T-cell (primary cell): ENCODE measurements at places on chromosomes 2 and 18. TPM values are rescaled to one million over a fixed set of nuclear protein-coding genes. Genes with fewer than 3 reads are reported as not detected.

SERPINB10 gene
- total RNA-seq: not detected

GRCh38 chr2:72889991-72890390, 2.8 kb downstream of the SPR start:
- peaks cover 11% of the 10 kb centered on the region for H3K27me3 ChIP-seq
- H3K4me3 ChIP-seq: no peak overlapping the region
- H3K27ac ChIP-seq: no peak overlapping the region
- no peaks in the 10 kb centered on the region for H3K4me1 ChIP-seq

- no peaks in the 10 kb centered on the region for H3K27me3 ChIP-seq
- H3K4me3 ChIP-seq: no peak overlapping the region
- H3K36me3 ChIP-seq: peaks cover 4% of the 10 kb centered on the region
Observed at GRCh38 chr2:143451642-143452281, 322.5 kb downstream of the ARHGAP15 start.

CYS1 gene
- total RNA-seq: not detected

DNA sequence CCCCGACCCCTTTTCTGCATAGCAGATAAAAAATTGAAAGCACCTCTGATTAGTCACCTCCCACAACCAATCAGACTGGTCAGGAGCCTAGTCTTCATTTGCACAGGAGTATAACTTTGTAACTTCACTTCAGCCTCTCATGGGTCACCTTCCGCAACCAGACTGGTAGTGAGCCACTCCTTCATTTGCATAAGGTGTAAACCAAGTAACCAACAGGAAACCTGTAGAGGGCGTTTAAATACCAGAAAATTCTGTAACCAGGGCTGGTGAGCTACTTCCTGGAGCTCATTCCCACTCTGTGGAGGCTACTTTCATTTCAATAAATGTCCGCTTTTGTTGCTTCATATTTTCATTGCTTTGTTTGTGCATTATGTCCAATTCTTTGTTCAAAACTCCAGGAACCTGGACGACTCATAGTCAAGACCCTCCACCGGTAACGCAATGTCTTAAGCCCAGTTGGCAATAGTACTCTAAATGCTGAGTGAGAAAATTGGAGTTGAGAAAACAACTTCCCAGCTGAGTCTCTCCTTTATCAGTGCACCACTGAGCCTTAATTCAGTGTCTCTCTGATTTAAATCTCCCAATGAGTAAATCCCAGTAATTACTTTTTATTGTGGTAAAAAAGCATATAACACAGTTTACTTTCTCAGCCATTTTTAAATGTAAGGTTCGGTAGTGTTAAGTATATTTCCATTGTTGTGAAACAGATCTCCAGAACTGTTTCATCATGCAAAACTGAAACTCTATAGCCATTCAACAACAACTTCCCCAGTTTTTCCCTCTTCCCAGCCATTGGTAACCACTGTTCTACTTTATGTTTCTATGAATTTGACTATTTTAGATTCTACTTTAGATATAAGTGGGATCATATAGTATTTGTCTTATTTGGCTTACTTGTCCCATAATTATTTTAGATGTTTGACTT, 392.7 kb upstream of the SLC8A1 start:
- no peaks in the 10 kb centered on the region for H3K27me3 ChIP-seq
- no peak overlapping the region for H3K4me3 ChIP-seq
- H3K27ac ChIP-seq: no peak overlapping the region

SLC38A11 gene
- total RNA-seq: not detected

DNA sequence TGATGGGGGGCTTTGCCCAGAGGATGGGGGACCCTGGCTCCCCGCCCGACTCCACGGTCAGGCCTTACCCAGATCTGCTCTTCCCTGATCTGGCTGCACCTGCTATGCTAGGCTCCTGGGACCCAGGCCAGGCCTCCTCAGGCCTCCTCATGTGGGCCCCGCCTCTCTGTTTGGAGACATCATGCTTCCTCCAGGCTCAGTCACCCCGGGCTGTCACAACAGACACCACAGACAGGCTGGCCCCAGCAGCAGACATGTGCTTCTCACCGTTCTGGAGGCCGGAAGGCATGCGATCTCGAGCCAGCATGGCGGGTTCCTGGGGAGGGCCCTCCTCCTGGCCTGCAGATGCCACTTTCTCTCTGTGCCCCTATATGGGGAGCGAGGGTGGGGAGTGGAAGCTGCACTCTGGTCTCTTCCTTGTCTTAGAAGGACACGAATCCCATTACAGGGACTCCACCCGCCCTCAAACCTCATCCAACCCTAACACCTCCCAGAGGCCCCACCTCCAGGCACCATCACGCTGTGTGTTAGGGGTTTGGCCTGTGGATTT, 10.8 kb upstream of the NEU4 start:
- H3K27ac ChIP-seq: no peak overlapping the region
- H3K27me3 ChIP-seq: peaks cover 10% of the 10 kb centered on the region
- H3K4me1 ChIP-seq: peaks cover 6% of the 10 kb centered on the region
- no peak overlapping the region for H3K4me3 ChIP-seq

DNA sequence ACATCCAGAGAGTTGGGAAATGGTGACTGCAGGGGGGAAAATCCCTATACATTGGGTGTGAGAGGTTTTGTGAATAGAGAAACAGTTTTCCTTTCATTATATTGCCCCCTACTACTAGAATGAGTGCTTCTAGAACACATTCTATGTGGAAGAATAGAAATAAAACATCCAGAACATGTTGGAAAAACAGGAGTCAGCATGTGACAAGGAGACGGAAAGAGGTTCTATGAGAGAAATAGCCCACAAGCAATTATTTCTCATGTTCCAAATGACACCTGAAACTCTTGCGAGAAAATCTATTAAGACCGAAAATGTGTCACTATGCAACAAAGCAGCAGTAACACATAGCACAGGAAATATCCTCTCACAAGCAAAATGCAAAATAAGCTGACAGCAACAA, 202.7 kb upstream of the SPOPL start:
- no peak for DNase-seq
- peaks cover 2% of the 10 kb centered on the region for H3K27me3 ChIP-seq
- no peaks in the 10 kb centered on the region for H3K36me3 ChIP-seq

NEU4 gene
- total RNA-seq: 1.4 TPM

DNA sequence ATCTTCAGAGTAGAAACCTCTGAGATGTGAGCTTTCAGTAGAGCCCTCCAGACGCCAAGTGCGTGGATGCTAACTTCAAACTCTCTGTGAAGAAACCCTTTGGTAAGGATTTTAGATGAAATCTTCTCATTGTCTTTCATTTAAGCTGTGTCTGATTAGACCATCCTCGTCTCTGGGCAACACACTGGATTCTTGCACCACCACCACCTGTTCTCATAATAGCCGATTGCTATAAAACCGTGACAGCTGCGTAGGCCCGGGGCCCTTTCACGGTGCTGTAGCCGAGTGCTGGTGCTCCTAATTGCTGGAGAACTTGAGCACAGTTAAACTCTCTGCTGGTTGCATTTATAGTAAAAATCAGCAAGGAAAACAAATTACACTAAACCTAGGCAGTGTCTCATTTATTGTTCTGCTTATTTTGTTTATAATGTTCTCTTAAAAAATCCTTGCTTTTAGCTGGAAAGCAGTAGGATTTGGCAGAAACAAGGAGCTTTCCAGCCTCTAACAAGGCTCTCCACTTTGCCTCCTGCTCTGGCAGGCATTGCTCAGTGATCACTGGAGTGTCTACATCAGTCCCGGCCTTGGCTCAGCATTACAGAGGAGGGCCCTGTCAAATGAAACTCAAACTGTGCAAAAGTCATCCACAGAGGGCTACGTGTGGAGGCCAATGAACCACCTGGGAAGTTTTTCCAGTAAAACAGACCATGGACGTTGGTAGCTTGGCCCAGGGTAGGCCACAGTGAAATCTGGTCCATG, 40.9 kb upstream of the MBP start:
- H3K4me3 ChIP-seq: no peak overlapping the region
- no peaks in the 10 kb centered on the region for H3K27me3 ChIP-seq
- DNase-seq: no peak
- no peaks in the 10 kb centered on the region for H3K4me1 ChIP-seq
- H3K36me3 ChIP-seq: no peaks in the 10 kb centered on the region
- no peak overlapping the region for H3K27ac ChIP-seq

DNA sequence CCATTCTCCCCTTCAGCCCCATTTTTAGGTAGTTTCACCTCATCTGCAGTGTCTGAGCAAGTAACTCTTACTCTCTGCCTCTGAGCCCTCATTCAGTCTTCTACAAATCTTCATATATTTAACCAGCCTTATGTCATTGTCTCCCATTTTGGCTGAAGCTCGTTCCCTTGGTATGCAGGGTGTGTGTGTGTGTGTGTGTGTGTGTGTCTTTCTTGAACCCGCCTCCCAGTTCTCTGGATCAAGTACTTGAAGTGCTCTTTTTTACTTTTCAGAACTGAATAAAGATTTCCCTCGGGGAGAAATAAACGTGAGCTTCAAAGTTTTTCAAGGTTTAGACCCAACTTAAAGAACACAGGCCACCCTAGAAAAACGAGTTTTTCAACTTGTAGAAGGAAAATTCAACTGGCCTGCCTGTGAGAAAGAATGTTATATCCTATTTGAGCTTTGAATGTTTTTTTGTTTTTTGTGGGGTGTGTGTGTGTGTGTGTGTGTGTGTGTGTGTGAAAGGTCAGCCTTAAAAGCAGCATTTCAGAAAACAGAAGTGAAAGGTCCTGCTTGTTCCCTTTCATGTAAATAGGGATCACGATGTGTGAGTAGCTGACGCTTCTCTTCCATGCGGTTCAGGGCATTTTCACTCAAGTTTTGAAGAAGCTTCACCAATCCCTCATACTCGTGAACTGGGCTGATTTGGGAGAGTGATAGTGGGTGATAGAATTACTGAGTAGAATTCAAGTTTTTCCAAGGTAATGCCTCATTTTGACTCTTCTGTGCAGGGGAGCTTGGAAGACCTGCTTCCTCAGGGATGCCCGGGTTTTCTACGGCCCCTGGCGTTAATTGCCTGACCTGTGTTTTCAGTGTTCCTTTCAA, 50.6 kb upstream of the EML6 start:
- peaks cover 3% of the 10 kb centered on the region for H3K4me1 ChIP-seq
- no peaks in the 10 kb centered on the region for H3K27me3 ChIP-seq
- no peak for DNase-seq
- H3K36me3 ChIP-seq: peaks cover 31% of the 10 kb centered on the region
- H3K27ac ChIP-seq: no peak overlapping the region

DNA sequence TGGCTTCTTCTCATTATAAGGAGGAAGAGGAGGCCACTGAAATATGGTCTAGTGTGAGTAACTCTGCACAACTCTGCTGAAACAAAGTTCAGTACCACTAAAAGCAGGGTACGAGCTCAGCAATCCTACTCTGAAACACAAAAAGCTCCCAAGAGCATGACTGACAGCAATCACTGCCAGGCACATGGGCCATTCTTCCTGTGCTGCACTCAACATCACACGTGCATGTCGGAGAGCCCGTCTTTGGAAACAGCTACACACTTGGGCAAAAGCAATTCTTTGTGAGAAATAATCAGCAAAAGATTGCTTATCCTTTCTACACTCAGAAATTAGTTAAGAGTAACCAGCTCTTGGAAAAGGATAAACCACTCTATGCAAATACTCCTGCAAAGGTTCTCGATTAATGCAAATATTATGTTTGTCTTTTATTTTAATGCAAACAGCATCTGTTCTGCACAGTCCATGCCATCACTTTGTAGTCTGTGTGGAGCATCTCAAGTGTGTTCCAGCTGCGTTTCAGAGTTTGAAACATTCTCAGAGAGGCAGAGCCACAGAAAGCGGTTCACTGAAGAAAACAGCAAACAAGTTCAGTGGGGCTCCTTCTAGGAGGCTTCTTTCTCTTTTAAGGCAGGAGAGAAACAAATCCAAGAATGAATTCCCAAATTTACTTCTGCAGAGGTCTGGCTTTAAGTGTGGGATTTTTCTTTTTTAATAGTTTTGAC, 145.0 kb downstream of the HDAC4 start:
- peaks cover 62% of the 10 kb centered on the region for H3K4me1 ChIP-seq
- H3K4me3 ChIP-seq: no peak overlapping the region
- H3K27ac ChIP-seq: no peak overlapping the region
- DNase-seq: no peak
- H3K27me3 ChIP-seq: no peaks in the 10 kb centered on the region

UBE2E3 gene
- 25.2 TPM for total RNA-seq

GRCh38 chr2:216047397-216047796, 34.0 kb upstream of the MREG start:
- no peak overlapping the region for H3K27ac ChIP-seq
- no peaks in the 10 kb centered on the region for H3K4me1 ChIP-seq
- DNase-seq: no peak
- H3K27me3 ChIP-seq: no peaks in the 10 kb centered on the region
- peaks cover 45% of the 10 kb centered on the region for H3K36me3 ChIP-seq

DNA sequence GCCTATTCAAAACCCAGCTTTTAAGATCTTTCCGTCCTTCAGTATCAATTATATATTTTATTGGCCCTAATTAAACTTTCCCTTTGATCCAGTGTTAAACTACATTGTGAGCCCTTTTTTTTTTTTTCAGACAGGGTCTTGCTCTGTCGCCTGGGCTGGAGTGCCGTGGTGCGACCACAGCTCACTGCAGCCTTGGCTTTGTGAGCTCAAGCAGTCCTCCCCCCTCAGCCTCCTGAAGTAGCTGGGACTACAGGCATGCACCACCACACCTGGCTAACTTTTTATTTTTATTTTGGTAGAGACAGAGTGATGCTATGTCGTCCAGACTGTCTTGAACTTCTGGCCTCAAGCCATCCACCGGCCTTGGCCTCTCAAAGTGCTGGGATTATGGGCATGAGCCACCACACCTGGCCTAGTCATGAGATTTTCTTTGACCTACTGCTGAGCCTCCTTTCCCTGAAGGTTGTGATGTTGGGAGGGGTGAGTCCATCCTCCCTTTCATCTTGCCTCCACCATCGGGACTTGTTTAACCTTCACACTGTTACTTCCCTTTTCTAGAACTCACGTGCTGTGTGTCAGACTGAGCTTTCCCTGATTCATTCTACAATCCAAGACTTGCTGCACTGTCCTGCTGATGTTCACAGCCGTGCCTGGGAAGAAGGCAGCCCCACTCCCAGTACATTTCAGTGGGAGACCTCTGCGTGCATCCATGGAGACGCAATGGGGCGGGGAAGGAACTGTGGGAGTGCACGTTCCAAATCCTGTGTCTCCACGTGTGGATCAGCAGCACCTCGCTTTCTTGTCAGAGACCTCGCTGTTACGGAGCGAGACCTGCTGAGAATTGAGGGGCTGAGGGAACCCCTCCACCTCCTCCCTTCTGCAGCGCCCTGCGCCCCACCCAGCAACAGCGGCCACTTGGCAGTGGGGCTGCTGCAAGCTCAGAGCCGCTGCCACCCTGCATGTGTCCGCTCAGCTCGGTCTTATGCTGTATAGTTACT, 10.8 kb downstream of the OXER1 start:
- no peak overlapping the region for H3K27ac ChIP-seq
- no peaks in the 10 kb centered on the region for H3K27me3 ChIP-seq
- no peak overlapping the region for H3K4me3 ChIP-seq
- peaks cover 18% of the 10 kb centered on the region for H3K36me3 ChIP-seq
- no peaks in the 10 kb centered on the region for H3K4me1 ChIP-seq
- DNase-seq: no peak

- no peak overlapping the region for H3K27ac ChIP-seq
- DNase-seq: no peak
- H3K4me1 ChIP-seq: no peaks in the 10 kb centered on the region
- H3K27me3 ChIP-seq: peaks cover 10% of the 10 kb centered on the region
Observed at GRCh38 chr2:100270381-100271146, 51.7 kb downstream of the LONRF2 start.

- no peaks in the 10 kb centered on the region for H3K27me3 ChIP-seq
- no peak overlapping the region for H3K4me3 ChIP-seq
- no peaks in the 10 kb centered on the region for H3K36me3 ChIP-seq
- no peak overlapping the region for H3K27ac ChIP-seq
Observed at GRCh38 chr2:78757191-78757590, 268.3 kb upstream of the REG3G start.

GRCh38 chr18:27413495-27414401, 228.6 kb upstream of the CHST9 start:
- no peak overlapping the region for H3K4me3 ChIP-seq
- H3K4me1 ChIP-seq: no peaks in the 10 kb centered on the region
- H3K36me3 ChIP-seq: no peaks in the 10 kb centered on the region
- no peaks in the 10 kb centered on the region for H3K27me3 ChIP-seq
- no peak for DNase-seq
- H3K27ac ChIP-seq: no peak overlapping the region

SULT1C2 gene
- total RNA-seq: 0.44 TPM
